ENCODE measurements at places on chromosomes 7 and 10. TPM values are rescaled to one million over a fixed set of nuclear protein-coding genes. Genes with fewer than 3 reads are reported as not detected.

- DNase-seq: no peak
These were observed 9.3 kb downstream of the LMTK2 start for GRCh38 chr7:98115746-98116525.

DNA sequence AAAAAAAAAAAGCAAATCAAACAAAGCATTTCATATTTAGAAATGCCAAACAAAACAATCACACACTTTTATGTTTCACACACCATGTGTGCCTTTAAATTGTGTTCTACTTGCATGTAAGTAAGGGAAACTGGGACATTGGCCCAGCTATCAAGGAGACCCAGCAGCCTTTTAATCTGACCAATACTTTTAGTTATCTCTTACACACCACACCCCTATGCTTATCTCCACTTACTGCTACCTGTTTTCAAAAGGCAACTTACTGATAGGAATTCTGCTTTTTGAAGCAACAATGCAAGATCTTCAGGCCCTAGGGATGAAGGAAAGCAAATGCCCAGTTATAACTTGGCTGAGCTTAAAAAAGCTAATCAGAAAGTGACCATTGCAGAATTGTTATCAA lies 1244.8 kb upstream of the SORCS1 start:
- no peak for DNase-seq

DNA sequence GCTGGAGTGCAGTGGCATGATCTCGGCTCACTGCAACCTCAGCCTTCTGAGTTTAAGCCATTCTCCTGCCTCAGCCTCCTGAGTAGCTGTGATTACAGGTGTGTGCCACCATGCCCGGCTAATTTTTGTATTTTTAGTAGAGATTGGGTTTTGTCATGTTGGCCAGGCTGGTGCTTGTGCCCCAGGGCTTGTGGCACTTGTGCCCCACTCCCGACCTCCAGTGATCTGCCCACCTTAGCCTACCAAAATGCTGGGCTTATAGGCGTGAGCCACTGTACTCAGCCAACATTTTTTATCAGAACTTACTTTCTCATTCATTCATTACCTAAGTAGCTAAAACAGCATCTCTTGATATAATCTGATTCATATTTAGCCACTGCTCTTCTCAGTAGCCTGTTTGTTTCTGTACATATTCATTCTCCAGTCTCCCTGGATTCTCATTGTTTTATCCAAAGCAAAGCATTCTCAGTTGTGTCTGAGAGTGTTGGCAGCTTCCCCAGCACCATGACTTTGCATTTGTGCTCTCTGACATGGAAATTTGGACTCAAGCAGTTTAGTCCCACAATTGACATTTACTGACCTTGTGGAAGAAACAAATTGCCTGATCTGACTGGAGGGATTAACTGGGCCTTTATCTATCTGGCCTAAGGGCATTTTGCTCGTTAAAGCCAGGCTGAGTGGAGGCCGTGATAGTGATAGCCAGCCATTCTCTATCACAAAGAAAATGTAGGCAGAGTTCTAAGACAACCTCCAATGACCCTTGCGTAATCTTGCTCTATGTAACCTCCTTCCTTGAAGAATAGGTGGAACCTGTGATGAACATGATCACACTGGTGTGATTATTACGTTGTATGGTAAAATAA lies 44.9 kb downstream of the AKR1B15 start:
- DNase-seq: peak; percentile 86

DNA sequence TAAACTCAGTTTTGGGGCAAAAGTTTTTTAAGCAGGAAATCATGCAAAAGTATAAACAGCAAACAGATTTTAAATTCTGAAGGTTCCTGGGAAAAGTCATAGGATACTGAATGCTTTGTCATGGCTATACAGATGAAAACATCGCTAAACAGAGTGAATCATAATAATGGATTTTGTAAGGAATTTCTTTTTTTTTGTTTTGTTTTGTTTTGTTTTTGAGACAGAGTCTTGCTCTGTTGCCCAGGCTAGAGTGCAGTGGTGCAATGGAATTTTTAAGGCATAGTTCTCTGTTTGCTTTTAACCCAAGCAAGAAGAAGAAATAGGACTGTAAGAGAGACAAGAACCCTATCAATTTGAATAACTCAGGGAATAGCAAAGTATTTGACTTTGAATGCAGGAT lies 285.3 kb downstream of the NRG3 start:
- DNase-seq: no peak

The HMX3 gene
- polyA plus RNA-seq: not detected

The ASZ1 gene
- not detected for polyA plus RNA-seq

DNA sequence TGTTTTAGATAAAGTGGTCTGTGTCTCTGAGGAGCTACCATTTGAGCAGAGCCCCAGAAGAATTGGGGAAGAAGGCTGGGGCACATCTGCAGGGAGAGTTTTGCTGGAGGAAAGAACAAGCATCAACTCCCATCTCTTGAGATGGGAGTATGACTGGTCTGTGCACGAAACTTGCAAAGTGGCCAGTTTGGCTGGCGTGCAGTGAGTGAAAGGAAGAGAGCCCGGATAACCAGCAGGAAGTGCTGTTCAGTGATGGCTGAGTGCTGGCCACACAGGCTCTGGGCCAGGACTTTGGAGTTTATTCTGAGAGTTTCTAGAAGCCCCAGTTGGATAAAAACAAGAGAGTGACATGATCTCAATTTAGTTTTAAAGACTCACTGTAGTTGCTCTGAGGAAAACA lies 34.4 kb upstream of the SVIL start:
- peak; percentile 38 for DNase-seq

DNA sequence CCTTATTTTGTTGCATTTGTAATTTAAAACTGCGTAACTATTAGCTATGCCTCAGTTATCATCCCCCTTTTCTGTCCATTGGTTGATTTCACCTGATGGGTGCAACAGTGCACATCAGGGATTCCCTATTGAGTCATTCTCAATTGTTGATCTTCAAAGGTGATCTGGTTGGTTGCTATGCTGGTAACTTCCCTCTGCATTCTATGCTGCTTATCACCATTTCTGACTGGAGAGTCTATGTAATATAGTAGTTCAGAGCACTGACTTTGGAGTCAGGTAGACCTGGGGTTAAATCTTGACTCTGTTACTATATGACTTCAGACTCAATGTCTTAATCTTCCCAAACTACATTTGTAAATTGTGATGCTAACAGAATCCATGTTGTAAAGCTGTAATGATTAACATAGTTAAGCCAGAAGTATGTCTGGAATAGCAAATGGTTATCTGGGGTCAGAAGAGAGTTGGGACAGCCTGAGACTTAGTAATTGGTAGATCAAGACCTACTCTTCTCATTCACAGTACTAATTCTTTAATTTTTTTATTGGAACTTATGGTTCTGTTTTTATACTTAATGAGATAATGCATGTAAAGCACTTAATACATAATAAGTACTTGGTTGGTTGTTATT lies 38.1 kb downstream of the EXOC6 start:
- DNase-seq: no peak

DNA sequence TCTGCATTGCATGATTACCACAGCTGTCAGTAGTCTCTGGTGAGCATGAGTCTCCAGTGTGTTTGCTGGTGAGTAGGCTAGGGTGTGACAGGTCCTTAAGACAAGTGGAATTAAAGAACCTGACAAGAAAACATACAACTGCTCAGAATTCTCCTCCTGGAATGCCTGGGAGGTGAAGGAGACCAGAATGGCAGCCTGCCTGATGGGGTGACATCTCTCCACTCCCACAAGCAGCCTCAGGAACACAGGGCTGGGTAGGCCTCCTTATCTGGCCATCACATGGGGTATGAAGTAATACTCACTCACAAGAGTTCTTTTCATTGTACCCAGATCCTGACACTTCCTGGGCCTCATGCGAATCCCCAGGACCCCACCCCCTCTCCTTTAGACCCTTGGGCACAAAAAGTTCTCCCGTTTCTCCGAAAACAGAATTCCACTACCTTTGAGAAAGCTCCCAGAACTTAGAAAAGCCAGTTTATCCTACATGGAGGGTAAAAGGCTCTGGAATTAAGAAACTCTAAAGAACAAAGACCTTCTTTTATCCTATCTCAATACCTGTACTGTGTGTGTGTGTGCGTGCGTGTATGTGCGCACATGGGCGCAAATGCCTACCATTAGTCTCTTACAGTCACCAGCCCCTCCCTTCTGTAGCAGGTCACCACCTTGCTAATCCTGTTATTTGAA lies 33.4 kb upstream of the C1GALT1 start:
- DNase-seq: no peak

The SLC26A5 gene
- polyA plus RNA-seq: not detected

DNA sequence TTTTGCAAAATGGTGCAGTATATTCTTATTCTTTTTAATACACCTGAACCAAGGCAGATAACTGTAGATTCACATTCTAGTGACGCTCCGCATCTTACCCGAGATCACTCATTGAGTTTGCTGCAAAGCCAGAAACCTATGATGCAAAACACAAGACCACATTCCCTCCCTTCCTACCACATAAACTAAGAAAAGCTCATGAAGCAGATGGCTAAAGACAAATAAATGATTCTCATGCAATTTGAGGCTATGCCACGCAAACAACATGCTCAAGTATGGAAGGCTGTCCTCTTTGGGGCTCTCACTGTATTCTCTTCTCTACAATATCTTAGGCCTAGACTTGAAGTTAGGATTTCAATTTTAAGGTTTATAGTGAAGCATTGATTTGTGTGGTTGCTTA lies 95.0 kb upstream of the BMPER start:
- DNase-seq: no peak

The PILRA gene
- polyA plus RNA-seq: 1.9 TPM

The MYPN gene
- polyA plus RNA-seq: 59.9 TPM
